ENCODE measurements at places on chromosomes 16 and 17.

DNA sequence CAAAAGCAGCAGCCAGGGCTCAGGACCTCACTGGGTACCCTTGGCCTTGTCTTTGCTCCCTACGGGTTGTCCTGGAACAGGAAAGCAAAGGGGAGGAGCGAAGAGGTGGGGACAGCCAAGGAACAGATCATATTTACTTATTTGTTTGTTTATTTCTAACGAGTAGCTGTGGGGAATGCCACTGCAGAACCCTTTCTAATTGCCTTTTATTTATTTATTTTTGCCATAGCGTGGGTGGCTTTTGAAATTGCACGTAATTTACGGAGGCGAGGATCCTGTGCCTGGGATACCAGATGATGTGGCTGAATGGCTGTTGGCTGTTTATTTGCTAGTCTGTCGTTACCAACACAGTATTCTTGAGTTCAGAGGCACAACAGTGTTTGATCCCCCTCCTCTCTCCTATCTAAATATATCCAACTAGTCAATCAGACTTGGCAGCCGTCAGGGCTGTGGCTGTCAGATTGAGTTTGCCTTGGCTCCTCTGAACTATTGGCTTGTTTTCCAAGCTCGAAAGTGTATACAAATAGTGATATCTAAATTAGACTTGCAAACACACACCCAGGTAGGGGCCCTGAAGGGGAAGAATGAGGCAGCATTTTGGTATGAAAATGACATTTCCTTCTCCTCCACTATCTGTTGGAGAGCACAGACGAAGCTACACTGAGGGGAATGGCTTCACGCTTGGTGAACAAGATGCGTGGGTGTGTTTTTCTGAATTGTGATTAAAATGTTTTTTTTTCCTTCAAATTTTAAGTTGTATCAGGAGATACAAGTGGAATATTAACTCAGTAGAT lies 110.4 kb downstream of the MSI2 start:
- DNase-seq = peak; percentile 84

DNA sequence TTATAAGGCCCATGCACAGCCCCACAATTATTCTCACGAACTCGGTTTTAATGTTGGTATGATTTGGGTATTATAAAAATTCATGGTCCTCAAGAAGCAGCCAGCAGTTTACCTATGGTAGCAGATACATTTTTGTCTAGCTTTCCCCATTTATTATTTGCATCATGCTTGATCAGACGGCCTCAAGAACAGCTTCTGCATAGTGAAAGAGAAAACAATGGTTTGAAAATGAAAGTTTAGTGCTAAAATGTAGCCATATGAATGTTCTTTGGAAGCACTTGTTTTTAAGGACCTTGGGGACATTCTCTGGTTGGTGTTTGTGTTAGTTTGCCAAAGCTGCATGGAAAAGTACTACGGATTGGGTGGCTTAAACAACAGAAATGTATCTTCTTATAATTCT lies 72.4 kb upstream of the CPHXL start:
- no peak for DNase-seq

DNA sequence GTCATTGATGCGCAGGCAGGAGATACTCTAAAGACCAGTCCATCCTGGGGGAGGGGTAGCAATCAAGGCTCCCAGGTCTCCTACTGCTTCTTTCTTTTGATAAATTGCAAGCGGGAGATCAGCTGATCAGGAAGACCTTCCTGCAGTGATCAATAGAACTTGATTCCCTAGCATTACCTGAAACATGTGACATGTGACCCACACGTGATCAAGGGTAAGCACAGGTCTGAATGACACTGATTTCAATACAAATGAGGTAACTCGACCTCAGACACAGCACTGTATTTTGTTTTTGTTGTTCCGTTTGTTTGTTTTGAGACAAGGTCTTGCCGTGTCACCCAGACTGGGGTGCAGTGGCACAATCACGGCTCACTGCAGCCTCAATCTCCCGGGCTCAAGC lies 39.6 kb upstream of the MLYCD start:
- no peak for DNase-seq

- DNase-seq = no peak
Observed at GRCh38 chr17:66474258-66474657, 171.8 kb downstream of the PRKCA start.

DNA sequence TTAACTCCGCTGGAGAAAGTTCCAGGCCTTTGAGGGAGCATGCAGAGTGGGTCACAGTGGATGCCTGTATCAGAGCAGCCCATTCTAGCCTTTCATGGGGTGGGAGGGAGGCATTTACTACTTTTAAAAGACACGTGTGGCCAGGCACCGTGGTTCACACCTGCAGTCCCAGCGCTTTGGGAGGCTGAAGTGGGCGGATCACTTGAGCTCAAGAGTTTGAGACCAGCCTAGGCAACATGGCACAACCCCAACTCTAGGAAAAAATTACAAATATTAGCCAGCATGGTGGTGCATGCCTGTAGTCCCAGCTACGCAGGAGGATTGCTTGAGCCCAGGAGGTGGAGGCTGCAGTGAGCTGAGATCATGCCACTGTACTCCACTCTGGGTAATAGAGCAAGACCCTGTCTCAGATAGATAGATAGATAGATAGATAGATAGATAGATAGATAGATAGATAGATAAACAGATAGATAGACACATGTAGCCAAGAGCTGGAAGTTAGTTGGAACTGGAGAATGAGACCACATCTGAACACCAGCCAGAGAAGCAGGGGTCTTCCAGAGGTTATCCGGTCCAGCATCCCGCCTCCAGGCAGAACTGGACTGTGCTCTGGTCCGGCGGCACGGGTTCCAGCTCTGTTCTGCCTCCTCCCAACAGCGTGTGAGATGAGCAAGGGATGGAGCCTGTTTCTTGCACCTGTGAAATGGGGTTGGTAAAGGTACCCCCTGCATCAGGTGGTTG lies 3.6 kb downstream of the ADCY7 start:
- no peak for DNase-seq

GRCh38 chr16:29712809-29713208 lies 33.0 kb downstream of the C16orf54 start:
- no peak for DNase-seq

GRCh38 chr16:89633064-89633631 lies 19.7 kb downstream of the DPEP1 start:
- DNase-seq = no peak

Measured in NCI-H2081 (cell line).